NCI-H1436 treated with DMSO at 0.1 percent for 48 hours (cell line): ENCODE measurements at places on chromosomes 4 and X.

GRCh38 chr4:64248186-64248585, 161.1 kb downstream of the TECRL start:
- no peak for DNase-seq

- no peak for DNase-seq
Measured at GRCh38 chr4:184090571-184090970, 127.1 kb downstream of the ENPP6 start.

DNA sequence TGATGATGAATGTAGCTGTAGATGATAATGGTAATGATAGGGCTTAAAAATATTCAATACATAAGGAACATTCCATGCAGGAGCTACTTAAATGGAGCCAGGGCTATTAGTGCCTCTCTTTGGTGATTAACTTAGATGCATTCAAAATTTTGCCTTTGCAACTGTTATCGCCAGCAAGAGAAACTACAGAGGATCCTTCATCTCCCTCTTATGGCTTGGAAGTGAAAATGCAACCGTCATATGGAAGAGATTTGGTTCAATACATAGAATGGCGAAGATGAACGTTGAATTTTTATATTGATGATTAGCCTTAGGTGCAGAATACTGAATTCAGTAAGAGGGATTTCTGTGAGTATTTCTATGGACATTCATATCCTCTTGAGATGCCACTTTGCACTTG, 134.5 kb upstream of the NLGN4X start:
- no peak for DNase-seq

- no peak for DNase-seq
Measured at GRCh38 chr4:52369649-52370048, 289.5 kb downstream of the USP46 start.

GRCh38 chr4:56229947-56230346, 157.3 kb downstream of the AASDH start:
- no peak for DNase-seq

DNA sequence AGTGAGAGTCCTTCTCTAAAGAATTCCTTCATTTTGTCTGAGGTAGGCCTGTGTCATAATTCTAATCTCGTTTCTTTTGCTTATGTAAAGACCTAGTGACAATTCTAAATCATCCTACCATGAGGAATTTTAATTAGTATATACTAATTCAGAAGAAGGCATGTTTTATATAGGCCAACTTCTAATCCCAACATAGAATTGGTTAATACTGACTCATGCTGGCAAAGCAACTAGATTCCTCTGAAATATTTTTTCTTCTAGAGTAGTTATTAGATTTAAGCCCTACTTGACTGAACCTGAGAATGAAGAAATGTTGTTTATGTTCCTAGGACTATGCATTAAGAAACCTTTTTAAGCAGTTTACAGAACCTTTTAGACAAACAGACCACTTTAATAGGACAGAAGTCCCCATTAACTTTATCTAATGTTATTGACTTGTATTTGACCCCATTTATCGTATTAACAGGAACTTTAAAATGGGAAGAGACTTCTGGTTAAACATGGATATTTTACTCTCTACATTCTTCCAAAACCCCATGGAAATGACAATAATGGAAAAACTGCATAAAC, 56.1 kb upstream of the EIF1AX start:
- DNase-seq: no peak

- no peak for DNase-seq
Measured at GRCh38 chr4:10625131-10625530, 59.4 kb downstream of the CLNK start.

DNA sequence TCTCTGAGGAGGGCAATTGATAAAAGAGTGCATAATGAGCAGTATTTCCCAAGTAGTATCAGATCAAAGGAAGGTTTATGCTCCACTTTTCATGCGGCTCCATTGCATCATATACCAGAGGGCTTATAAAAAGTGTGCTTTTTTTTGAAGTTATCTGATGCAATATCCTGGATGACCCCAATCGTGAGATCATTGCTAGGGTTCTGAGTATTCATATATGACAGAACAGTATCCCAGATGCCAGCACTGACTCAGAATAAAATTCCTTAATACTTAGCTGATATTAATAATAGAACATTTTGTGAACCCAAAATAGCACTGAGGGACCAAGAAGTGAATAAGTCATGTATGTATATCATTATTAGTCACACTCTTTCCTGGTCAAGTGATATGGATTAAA, 945.5 kb upstream of the AGA start:
- DNase-seq: no peak

- no peak for DNase-seq
Measured at GRCh38 chrX:119008110-119008744, 33.8 kb downstream of the LONRF3 start.

DNA sequence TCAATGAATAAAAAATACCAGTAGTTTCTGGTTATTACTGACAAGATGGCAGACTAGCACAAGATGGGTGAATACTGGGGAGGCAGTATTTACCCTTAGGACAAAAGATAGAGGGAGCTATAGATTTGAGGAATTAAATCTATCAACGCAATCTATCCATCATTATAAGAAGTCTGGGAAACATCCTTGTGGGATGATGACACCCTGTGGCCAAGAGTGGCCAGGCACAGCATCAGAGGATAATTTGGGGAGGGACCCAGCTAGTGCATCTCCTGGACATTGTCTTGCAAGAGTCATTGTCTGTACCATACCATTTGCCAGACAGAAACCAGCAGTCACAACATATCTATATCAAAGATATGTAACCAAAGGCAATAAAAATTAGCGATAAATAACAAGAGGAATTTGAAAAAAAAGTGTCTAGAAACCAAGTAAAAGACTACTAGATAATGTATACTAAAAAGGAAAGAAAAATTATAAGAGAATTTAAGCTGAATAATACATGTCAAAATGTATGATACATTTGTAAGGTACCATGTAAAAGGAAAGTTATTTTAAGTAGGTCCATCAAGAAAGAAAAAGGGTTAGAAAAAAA, 22.9 kb downstream of the KCTD8 start:
- no peak for DNase-seq

- no peak for DNase-seq
Measured at GRCh38 chrX:106168107-106168506, at the start of gene PWWP3B. Gene PWWP3B, plus strand, starts transcription at chrX:106168305. Its CDS starts 37,128 bp downstream, at chrX:106205433.

GRCh38 chr4:67158666-67159065, 386.6 kb downstream of the CENPC start:
- DNase-seq: no peak

- no peak for DNase-seq
Measured at GRCh38 chr4:138055890-138056289, 186.3 kb downstream of the SLC7A11 start.

DNA sequence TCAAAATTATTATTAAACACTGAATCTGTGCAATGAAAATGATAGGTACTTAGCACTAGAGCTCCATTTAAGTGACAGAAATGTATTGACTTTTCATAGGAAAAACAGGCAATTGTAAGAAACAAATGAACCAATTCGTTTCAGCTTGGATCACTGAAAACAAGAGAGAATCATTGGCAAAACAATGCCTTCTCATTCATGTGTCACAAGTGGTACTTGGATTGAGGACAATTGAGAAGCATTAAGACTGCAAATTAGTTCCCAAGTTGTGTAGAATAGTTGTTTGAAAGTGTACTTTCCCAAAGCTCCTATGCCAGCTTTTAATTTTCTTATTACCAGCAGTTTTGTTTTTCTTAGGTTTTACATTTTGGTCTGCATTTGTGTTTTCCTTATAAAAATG, 20.6 kb downstream of the CNKSR2 start:
- DNase-seq: no peak

DNA sequence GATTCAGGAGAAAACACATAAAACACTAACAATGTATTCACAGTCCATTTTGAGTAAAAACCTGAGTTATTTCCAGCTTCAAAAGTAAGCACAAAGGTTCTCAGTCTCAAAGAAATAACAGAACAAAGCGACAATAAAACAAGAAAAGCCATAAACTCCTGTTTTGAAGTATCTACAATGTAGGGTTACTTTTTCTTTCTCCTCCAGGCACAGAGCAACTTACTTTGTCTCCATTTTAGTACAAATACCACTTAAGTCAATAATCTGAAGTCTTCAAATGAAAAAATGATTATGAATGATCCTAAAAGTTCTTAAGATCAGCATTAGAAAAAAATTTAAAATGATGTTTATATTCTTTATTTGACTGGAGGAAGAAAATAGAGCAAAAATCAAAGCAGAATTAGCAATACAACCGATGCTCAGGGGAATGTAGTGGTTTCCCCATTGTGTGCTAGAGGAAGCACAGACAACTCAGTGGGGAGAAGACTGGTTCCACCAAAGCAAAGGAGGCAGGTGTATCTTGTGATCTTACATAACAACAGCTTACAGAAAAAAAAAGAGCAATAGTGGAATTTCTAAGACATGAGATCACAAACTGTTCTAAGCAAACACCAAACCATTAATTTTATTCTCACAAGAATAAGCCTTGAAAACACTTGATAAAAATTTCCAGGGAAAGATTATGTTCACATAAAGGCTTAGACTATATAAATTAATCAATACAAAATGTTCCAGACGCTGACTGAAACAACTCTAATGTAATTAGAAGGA, 35.1 kb downstream of the EPHA5 start:
- DNase-seq: no peak

GRCh38 chrX:15619053-15619755, 18.4 kb upstream of the ACE2 start:
- DNase-seq: no peak

- DNase-seq: no peak
Measured at GRCh38 chr4:56737666-56738065, 56.6 kb upstream of the HOPX start.

DNA sequence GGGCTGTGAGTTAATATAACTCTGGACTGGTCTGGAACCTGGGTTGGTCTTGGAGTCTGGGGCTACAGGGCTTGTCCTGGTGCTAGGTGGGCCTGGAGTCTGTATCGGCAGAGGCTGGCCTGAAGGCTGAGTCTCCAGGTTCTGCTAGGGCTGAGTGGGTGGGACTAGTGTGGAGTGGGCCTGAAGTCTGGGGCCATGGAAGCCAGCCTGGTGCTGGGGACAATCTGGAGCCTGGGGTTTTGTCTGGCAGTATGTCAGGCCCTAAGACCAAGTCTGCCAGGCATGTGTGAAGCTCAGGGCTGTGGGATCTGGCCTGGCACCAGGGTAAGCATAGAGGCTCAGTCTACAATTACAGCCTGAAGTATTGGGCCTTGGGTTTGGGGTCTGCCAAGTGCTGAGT, 742.6 kb upstream of the GRIA3 start:
- no peak for DNase-seq

- no peak for DNase-seq
Measured at GRCh38 chr4:140358281-140358680, 15.2 kb upstream of the SCOC start.

DNA sequence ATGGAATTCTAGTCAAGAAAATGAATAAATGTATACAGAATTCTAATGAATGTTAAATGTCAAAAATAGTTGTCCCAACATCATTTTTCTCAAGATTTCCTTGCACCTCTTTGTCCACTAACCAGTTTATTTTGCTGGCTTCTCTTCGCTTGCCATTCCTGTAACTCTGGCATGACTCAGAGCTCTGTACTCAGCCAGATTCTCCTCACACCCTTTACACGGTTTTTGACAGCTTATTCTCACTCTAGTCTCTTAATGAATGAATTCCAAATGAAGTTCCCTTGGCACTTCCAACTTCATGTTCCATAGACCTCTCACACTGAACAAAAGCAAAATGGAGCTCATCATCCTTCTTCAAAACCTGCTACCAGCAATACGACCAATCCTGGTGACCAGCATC, 419.3 kb upstream of the SLIT2 start:
- DNase-seq: no peak

- no peak for DNase-seq
Measured at GRCh38 chrX:51795136-51795535, 51.9 kb downstream of the GSPT2 start.

- DNase-seq: no peak
Measured at GRCh38 chr4:120658772-120659171, 263.8 kb downstream of the PRDM5 start.

DNA sequence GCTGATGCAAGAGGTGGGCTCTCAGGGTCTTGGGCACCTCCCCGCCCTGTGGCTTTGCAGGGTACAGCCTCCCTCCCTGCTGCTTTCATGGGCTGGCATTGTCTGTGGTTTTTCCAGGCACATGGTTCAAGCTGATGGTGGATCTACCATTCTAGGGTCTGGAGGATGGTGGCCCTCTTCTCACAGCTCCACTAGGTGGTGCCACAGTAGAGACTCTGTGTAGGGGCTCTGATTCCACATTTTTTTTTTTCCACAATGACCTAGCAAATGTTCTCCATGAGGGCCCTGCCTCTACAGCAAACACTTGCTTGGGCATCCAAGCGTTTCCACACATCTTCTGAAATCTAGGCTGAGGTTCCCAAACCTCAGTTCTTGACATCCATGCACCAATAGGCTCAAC, 657.9 kb upstream of the CT83 start:
- DNase-seq: no peak

DNA sequence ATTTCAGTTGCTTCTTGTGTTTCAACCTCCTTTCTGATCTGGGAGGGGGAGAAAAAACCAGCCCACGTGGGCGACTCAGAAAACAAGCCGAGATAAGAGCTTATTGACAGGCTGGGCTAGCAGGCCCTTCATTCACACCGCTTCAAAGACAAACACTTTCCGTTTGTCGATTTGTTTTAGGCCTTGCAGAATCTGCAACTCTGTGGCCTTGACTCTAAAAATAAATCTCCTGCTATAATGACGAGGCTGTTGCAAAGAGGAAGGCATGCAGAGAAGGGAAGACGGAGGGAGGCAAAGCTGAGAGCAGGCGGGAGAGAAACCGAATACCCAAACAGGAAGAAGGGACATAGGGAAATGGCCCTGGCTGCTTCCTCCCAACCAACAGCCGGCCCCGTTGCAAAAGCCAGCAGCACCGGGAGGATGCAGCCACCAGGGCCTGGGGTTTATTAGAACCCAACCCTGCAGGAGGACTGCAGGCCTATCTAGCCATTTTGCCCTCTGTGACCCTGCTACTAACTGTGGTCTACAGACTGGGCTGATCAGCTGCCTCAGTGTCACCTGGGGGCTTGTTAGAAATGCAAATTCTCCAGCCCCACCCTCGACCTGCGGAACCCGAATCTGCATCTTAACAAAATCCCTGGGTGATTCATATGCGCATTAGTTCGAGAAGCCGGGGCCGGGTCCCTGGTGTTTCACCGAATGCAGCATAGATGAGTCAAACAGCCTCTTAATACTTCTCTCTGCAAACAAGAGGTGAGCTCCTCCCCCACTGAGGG, 325.5 kb downstream of the BCOR start:
- no peak for DNase-seq

DNA sequence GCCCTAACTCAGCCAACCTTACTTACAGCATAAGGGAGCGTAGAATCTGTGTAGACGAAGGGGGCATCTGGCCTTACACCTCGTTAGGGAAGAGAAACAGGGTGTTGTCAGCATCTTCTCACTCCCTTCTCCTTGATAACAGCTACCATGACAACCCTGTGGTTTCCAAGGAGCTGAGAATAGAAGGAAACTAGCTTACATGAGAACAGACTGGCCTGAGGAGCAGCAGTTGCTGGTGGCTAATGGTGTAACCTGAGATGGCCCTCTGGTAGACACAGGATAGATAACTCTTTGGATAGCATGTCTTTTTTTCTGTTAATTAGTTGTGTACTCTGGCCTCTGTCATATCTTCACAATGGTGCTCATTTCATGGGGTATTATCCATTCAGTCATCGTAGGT, 14.6 kb downstream of the PLP1 start:
- DNase-seq: no peak
